Renal cortical epithelial cell (primary cell): ENCODE measurements at places on chromosomes 3 and 15.

DNA sequence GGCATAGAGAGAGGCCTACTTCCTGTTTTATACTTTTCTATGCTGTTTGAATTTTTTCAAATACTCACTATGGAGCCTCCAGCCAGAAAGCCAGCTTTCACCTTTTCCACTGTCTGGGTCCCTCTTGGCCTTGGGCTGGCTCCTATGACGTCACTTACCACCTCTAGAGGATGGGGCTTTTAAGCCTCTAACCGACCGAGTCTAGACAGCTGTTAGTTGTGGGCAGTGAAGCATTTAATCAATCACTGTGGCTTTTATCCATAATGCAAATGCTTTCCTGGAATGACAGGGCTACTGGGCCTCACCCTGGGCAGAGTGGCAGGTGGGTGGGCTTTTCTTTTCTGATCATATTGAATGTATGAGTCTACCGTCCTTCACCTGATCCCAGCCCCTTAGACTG, 61.9 kb downstream of the LRRK1 start:
- DNase-seq = peak; percentile 13

DNA sequence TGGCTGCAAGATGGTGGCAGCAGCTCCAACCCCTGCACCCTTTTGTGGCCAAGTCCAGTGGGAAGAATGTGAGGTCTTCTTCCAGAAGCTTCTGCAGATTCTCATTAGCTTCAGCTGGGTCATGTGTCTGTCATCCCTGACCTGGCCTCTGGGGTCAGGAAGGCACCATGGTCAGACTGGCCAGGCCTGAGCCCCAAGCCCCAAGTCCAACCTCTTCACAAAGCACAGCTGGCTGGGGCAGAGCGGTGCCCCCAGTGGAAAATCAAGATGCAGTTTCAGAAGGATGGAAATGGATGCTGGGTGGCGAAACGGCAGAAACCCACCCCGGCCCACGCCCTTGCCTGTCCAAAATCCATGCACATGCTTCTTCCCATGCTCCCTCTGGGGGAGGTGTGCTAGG, 15.9 kb upstream of the GATA2 start:
- DNase-seq = no peak

DNA sequence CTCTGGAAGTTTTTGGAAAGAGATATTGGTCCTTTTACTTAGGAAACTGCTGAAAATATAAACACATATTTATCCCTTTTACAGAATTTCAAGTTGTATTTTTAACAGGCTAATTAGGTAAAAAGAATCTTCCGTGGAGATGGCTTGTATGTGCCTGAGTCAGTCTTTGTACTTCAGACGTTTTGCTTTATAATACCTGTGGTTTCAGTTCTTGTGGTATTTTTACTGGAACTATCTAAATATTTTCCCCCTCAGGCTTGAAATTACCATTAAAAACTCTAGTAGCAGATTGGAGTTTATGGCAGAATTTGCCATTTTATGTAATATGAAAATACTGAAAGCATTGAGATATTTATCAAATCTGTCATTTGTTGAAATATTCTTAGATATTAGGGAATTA, 151.6 kb upstream of the CGNL1 start:
- peak; percentile 49 for DNase-seq

GRCh38 chr3:128879991-128880390, 571 bp downstream of the ACAD9 start:
- no peak for DNase-seq

DNA sequence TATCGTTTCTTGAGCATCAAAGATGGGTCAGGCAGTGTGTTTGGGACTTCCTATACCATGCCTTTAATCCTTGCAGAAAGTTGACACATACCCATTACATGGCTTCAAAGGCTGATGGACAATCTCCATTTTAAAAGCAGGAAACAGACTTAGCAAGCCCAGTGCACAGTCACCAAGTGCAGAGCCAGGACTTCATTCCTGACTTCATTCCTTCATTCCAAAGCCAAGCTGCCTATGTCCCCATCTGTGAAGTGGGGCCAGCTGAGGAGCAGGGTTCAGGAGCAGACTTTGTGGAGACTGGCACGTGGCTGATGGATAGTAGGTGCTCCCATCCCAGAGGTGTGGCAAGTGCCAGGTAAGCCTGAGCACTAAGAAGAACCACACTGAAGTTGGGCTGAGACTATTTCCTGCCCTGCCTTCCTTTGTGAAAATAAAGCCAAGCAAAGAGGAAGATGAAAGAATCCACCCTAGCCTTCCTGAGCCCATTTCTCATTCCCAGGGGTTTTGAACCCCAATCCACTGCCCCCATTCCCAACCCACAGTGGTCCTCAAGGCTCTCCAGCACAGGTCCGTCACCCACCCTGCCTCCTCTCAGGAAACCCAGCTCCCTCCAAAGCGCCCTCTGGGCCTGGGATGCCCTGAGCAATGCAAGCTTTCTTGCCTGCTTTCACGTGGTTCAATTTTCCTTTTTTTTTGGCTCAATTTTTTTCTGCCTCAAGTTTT, 1.8 kb downstream of the CX3CR1 start:
- no peak for DNase-seq

DNA sequence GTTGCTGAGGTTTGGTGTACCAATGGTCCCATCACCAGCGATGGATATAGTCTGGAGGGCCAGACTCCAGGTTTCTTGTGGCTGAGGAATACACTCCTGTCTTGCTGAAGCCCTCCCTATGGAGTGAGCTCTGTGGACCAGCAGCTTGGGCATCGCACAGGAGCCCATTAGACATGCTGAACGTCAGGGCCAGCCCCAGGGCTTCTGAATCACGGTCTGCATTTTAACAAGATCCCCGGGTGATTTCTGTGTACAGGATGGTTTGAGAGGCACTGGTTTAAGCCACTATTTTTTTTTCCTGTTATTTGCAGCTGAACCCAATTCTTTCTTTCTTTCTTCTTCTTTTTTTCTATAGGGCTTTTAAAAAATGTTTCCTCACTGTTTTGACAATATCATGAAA, 69.5 kb upstream of the XCR1 start:
- no peak for DNase-seq

- no peak for DNase-seq
Measured at GRCh38 chr3:71672807-71673206, 52.4 kb downstream of the EIF4E3 start.

- DNase-seq = peak; percentile 18
Measured at GRCh38 chr3:175526609-175527280, 667.6 kb downstream of the NAALADL2 start.

GRCh38 chr3:157607826-157608405, 104.7 kb upstream of the VEPH1 start:
- DNase-seq = no peak

DNA sequence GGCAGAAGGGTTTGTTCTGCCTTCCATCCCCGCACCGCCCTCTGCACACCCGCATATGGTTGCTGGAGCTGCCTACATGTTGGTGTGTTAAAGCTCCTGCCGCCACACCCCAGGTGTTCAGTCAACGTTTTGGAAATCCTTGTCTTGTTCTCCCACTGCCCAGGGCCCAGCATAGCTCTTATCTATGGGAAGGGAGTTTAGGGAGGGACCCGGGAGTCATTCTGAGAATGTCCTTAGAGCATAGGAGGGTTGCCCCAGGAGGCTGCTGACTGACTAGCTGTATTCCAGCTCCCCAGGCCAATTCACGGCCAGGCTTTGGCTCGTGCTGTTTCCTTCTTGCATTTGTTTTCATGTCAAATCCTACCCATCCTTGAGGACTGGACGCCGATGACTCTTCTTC, 46.8 kb downstream of the MAGEF1 start:
- no peak for DNase-seq

DNA sequence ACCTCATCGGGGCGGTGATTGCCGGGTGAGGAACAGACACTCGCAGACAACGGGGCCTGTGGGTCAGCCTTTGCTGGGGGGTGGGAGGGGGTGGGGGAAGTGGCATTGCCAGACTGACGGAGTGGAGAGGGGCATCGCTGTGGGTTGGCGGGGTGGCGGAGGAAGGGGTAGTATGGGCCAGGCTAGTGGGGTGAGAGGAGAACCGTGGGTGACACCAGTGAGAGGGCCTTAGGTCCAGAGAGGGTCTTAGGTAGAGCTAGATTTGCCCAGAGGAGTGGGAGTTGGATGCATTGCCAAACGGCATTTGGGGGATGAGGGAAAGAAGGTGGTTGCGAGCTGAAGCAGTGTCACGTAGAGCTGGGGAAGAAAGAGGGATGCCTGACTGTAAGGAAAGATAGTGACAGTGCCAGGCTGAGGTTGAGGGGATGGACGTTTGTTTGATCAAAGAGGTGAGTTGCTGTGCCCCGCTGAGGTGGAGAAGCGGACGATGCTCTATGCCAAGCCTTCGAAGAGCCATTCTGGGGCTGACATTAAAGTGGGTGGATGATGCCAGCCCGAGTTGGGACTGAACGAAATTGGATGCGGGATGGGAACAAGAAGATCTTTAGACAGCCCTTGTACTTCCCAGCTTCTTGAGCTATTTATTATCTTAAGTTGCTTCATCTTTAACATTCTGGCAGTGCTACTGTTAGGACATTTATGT, 572 bp downstream of the DNAJB11 start:
- no peak for DNase-seq

DNA sequence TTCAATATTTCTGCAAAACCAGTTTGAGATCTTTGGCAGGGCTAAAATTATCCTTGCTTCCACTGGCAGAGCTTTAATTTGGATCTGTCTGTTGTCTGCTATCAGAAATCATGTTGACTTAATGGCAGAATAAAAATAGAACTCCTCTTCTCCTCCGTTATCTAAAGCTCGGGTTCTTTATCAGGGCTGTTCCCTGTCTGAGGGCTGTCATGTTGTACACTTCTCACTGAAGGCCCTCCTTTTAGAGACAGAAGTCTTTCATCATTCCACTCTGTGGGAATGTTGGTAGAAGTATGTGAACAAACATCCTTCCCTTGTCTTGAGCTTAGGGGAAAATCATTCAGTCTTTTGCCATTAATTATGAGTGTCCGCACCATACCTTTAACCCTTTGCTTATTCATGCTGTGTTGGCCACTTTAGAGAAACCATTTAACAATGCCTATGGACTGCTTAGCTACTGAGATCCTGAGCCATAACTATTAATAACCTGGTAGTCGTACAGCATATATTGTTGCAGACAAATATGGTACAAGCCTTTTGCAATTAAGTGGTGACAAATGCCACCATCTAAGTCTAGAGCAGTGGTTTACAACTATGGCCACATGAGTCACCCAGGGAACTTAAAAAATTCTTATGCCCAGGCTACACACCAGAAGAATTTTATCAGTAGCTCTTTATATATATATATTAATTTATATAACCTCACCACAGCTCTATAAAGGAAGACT, 226.0 kb upstream of the TPM1 start:
- no peak for DNase-seq

- no peak for DNase-seq
Measured at GRCh38 chr3:22115581-22115980, 364.6 kb upstream of the ZNF385D start.

GRCh38 chr3:153144779-153145178, 17.2 kb upstream of the RAP2B start:
- DNase-seq = peak; percentile 63

- no peak for DNase-seq
Measured at GRCh38 chr3:129415830-129416229, 12.6 kb downstream of the EFCAB12 start.

- DNase-seq = no peak
Measured at GRCh38 chr15:78682004-78682651, 41.1 kb upstream of the CHRNB4 start.

DNA sequence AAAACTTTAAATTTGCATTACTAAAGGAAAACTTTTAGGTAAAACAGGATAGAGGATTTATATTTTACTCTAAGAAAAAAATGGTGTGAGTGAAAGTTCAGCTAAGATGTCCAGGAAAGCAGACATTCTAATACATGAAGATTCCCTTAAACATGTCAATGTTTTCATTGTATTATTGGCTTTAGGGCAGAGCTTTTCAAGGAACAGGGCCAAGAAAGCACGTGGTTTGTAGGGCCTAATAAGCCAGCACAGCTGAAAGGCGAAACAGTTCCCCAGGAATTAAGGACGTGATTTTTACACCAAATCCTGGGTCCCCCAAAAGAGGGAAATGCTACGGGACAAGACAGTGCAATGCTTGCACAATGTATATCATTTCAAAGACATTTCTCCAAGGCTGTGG, 48.6 kb upstream of the MKRN3 start:
- no peak for DNase-seq

GRCh38 chr15:51205050-51205975, 110.6 kb upstream of the TNFAIP8L3 start:
- DNase-seq = no peak

DNA sequence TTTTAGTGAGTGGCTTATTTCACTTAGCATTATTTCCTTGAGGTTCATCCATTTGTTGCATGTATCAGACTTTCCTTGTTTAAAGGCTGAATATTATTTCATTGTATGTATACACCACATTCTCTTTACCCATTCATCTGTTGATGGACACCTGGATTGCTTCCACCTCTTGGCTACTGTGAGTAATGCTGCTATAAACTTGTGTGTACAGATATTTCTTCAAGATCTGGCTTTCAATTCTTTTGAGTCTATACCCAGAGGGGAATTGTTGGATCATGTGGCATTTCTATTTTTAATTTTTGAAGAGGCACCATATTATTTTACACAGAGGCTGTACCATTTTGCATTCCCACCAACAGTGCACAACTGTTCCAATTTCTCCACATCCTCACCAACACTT, 313.5 kb downstream of the RPLP1 start:
- DNase-seq = no peak

DNA sequence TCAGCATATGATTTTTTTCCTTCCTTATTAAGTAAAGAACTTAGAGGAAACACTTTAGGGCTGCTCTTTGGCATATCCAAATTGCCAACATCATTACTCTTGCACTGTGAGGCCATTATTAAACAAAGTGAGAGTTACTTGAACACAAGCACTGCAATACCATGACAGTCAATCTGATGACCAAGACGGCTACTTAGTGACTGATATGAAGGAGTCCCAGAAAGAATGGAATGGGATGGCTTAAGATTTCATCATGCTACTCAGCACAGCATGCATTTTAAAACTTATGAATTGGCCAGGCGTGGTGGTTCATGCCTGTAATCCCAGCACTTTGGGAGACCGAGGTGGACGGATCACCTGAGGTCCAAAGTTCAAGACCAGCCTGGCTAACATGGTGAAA, 55.2 kb downstream of the FAM98B start:
- DNase-seq = no peak

DNA sequence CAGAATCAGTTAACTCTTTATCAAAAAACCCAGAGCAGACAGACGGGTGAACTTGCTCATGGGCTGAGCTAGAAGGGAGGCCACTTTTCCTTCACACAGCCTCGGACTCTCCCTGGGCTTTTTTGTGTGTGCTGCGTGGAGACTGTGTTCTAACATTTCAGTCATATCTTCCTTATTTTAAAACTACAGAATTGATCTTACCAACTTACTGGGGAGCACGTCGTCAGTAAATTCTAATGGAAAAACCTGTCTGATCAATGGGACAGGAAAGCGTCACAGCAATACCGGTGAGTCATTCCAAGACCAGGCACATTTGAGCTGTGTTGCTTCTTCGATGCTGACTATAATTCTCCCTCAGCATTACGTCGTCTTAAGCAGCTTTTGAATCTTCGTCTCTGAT, 145.1 kb downstream of the LPP start:
- DNase-seq = no peak
